ENCODE measurements at places on chromosomes 6 and 20.

DNA sequence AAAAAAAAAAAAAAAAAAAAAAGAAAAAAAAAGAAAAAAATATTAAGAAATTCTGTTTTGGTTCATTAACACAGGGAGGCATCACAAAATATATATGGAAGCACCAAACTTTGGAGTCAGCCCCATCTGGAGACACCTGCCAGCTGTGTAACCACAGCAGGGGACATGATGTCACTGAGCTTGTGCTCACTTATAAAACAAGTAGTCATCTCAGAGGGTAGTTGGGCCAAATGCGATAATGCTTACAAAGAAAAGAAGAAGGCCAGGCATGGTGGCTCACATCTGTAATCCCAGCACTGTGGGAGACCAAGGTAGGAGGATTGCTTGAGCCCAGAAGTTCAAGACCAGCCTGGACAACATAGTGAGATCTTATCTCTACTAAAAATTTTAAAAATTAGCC is 1.1 kb upstream of the BNIP5 start:
- no peak for DNase-seq

DNA sequence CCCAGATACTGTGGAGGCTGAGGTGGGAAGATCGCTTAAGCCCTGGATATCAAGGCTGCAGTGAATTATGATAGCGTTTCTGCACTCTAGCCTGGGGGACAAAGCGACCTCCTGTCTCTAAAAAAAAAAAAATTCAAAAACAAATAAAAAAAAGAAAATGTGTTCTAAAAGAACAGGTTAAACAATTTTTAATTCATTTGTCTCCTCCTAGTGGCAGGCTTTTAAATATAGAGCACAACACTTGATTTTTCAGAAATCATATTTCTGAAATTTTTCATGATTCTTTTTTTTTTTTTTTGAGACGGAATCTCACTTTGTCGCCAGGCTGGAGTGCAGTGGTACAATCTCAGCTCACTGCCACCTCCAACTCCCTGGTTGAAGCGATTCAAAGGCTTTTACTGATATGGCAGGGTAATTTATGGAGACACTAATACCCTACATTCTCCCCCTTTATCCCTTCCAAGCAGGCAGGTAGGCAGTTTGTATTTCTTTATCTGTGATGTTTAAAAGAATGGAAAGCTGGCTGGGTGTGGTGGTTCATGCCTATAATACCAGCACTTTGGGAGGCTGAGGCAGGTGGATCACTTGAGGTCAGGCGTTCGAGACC is 8.7 kb upstream of the GTF3C6 start:
- no peak for DNase-seq

DNA sequence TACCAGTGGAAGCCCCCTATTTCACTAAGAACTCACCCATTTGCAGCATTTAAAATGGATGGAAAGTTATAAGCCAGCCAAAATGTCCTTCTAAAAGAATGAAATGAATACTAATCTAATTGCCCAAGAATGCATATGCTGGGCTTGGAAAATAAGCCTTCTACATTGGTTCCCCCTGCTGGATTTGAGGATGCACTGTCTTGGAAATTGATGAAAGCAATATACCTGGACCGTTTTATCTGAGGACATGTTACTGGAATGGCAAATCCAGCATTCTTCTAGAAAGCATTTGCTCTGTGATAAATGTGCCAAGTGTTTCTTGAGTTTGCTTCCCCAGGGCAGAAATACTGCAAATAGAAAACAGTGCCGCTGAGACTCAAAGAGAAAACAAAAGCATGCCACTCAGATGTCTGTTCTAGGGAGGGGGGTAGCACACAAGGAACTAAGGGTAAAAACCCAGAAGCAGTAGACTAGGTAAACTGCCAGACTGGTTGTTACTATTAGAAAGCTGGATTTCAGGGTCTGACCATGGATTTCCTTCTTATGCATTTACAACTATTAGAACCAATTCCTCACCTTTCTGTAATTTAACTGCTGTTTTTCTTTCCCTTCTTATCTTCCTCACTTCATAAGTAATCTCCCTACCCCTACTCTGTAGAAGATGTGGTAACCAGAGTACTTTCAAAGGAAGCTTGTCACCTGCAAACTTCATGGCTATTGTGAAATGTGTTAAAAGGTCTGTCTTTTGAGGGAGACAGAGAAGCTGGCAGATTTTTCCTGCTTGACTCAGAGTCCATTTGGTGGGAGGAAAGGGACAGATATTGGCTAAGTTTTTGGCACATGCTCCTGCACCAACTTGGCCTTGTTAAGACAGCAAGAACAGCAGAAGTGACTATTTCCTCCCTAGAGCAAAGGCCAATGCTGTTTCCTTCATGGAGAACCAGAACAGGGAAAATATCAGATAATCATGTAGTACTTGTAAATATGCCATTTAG is 642.6 kb downstream of the KIF16B start:
- DNase-seq, result peak; percentile 4

- no peak for DNase-seq
Measured at GRCh38 chr20:11986954-11987353, 69.3 kb downstream of the BTBD3 start.

GRCh38 chr20:19958219-19958618 is 58.9 kb upstream of the NAA20 start:
- no peak for DNase-seq

- no peak for DNase-seq
Measured at GRCh38 chr6:37569743-37570481, 70.2 kb upstream of the CCDC167 start.

GRCh38 chr6:13292774-13293173 is 35.6 kb downstream of the TBC1D7 start:
- DNase-seq, result no peak

DNA sequence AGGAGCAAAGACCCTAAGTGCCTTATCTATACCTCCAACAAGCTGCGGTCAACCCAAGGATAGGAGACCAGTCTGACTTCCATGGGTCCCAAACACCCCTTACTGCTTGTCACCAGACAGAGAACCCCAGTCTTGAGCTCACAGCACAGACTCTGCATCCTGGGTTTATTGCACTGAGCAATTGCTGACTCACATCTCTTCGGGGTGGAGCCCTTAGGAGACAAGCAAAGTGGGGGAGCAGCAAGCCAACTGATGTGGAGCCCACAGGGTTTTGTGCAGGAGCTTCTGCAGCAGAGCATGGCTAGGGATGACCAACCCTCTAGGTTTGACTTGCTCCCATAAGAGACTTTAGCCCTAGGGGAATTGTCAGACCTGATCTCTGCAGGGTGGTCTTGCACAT is 38.6 kb upstream of the EYS start:
- DNase-seq, result no peak

DNA sequence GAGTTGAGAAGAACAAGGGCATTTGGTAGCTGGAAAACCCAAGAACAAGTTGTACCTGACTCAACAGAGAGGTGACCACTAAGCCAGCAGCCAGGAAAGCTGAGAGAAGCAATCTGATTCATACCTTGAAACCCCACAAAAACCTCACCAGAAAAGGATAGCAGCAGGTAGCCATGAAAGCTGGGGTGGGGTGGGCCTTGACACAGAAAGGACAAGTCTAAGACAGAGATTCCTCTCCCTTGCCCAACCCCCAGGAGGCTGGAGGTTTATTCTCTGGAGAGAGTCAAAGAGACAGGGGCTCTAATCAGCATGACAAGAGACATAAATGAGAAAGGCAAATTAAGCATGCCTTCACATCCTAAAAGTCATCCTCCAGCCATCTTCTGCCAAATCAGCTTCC is 151.7 kb upstream of the DST start:
- no peak for DNase-seq

DNA sequence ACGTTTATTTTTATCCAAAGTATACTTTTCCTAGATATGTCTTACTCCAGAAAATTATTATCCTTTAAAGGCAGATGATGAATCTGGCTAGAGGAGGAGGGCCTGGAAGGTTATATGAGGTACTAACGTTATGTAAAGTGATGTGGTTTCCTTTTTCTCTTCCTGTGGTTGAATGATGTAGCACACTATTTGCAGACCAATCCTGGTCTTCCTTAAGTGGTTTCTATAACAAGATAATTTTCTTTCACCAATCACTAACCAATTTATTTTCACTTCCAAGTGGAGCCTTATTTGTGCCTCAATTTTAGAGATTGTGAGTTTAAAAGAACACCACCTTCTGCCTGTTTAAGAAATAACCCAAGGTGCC is 154.6 kb upstream of the SOX4 start:
- no peak for DNase-seq

DNA sequence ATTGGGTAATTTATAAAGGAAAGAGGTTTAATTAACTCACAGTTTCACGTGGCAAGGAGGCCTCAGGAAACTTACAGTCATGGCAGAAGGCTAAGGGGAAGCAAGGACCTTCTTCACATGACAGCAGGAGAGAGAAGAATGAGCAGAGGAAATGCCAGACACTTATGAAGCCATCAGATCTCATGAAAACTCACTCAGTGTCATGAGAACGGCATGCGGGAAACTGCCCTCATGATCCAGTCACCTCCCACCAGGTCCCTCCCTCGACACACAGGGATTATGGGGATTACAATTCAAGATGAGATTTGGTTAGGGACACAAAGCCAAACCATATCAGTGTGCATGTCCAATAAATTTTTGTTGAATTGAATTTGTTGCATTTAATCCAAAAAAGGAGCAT is 52.0 kb downstream of the ECT2L start:
- no peak for DNase-seq

GRCh38 chr20:41361757-41362747 is 4.6 kb downstream of the EMILIN3 start:
- DNase-seq, result no peak

DNA sequence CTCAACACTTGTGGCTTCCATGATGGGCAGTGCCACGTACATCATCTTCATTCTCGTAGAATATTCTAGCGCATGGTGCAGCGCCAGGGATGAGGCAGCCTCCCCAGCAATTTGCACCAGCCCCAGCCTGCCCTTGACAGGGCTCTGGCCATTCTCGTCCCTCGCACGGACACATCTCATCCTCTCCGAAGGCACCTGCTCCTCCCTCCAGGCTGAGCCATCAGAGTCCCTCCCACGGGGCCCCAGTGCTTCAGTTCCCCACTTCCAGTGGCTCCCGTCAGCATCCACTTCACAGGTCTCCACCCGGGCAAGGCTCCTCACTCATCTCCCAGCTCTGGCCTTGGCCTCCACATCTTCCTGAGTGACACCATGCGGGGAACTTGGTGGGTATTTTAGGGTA is 13.3 kb upstream of the PHACTR3 start:
- no peak for DNase-seq

GRCh38 chr6:43669922-43670622 is 17.5 kb downstream of the MRPS18A start:
- DNase-seq, result no peak

DNA sequence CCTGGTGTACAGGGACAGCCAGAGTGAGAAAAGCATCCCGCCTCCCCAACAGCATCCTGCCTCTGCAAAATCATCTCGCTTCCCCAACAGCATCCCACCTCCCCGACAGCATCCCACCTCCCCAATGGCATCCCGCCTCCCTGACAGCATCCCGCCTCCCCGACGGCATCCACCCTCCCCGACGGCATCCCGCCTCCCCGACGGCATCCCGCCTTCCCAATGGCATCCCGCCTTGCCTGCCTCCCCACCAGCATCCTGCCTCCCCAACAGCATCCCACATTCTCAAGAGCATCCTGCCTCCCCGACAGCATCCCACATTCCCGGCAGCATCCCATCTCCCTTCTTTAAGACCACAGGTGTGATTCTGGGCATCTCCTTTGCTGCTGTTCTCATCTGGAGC is 46.0 kb upstream of the NXT1 start:
- no peak for DNase-seq

- DNase-seq, result no peak
Measured at GRCh38 chr6:99305021-99305554, 44.4 kb downstream of the FAXC start.

- no peak for DNase-seq
Measured at GRCh38 chr20:47201074-47201730, 155.3 kb downstream of the ZMYND8 start.

DNA sequence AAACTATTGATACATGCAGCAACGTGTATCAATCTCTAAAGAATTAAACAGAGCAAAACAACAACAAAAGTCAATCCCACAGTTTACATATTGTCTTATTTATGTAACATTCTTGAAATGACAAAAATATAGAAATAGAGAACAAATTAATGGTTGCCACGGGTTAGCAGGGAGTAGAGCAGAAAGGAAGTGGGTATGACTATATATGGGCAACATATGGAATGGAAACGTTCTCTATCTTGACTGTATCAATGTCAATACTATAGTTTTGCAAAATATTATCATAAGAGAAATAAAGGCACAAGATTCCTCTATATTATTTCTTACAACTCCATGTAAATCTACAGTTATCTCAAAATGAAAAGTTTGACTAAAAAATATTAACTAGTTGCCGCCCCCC is 12.8 kb downstream of the AK9 start:
- DNase-seq, result no peak

- no peak for DNase-seq
Measured at GRCh38 chr6:157879873-157880254, 56.8 kb downstream of the SNX9 start.

GRCh38 chr6:125008261-125008703 is 46.0 kb downstream of the RNF217 start:
- DNase-seq, result peak; percentile 18

DNA sequence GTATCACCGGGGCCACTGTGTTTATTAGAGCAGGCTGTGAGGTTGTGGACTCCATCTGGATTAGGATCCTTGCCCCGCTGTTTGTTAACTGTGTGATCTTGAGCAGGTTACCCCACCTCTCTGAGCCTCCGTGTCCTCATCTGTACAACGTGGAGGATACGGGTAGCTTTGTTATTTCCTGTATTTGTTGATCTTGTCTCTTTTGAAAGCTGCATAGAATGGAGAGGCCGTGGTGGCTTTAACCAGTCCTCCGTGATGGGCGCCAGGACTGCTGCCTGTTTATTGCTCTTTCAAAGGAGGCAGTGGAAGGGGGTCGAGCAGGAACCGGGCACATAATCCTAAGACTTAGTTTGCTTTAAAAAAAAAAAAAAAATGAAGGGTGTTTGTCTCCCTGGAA is 22.9 kb downstream of the BCAS4 start:
- no peak for DNase-seq

- DNase-seq, result no peak
Measured at GRCh38 chr6:76701610-76702009, 629.1 kb upstream of the IMPG1 start.

DNA sequence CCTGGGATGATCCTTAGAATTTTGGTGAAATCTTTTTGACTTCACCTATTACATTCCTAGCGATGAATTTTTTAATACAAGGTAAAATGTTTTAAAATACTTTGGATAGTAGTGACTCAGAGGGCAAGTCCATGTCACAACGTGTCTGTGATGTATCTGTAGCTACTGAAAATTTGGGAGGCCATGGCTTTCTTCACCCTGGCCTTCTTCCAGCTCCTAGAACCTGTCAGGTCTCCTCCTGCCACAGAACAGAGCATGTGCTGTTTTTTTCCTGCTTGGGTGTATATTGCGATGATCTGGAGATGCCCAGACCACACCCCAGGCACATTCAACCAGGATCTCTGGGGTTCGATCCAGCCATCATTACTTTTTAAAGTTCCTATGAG is 194.4 kb downstream of the BTBD3 start:
- no peak for DNase-seq

GRCh38 chr6:138182939-138183789 is 21.4 kb downstream of the ARFGEF3 start:
- no peak for DNase-seq

DNA sequence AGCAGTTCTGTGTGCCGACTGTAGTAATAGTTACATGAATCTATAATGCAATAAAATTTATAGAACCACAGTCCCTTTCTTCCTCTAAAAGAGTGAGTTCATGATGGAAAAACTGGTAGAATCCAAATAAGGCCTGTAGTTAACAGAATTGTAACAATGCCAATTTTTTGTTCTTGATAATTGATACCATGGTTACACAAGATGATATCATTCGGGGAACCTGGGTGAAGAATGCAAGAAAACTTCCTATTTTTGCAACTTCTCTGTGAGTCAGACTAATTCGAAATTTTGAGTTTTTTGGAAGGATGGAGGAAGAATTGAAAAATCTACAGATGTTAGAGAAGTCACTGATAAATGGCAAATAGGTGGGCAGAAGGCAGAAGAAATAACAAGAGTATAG is 381.8 kb downstream of the CDKAL1 start:
- DNase-seq, result no peak
